ENCODE measurements at places on chromosomes 3 and 15.

DNA sequence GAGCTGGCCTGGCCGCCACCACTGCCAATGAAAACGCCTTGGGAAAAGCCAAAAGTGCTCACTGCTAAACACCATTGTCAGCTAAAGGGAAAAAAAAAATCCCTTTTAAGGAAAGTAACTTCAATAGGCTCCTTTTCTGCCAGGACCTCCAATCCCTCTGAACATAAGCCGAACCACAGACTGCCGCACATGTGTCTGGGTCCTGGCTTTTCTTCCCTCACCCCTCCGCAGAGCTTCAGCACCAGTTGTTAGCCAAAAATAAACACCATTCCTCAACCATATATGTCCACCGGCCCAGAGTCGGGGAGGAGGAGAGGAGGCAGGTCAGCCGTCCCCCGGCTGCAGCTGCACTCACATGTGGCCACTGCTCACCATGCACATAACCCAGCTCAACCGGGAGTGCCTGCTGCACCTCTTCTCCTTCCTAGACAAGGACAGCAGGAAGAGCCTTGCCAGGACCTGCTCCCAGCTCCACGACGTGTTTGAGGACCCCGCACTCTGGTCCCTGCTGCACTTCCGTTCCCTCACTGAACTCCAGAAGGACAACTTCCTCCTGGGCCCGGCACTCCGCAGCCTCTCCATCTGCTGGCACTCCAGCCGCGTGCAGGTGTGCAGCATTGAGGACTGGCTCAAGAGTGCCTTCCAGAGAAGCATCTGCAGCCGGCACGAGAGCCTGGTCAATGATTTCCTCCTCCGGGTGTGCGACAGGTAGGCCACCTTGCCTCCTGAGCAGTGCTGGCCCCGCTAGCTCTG, at the start of gene FBXL22:
TSS of gene FBXL22 (plus strand) at position 350 of the 753 bp plus-strand sequence. CDS start at position 356, 6 bp downstream.
- DNase-seq: no peak

- no peak for DNase-seq
Observed at GRCh38 chr3:27723001-27723445, 900 bp upstream of the EOMES start.

DNA sequence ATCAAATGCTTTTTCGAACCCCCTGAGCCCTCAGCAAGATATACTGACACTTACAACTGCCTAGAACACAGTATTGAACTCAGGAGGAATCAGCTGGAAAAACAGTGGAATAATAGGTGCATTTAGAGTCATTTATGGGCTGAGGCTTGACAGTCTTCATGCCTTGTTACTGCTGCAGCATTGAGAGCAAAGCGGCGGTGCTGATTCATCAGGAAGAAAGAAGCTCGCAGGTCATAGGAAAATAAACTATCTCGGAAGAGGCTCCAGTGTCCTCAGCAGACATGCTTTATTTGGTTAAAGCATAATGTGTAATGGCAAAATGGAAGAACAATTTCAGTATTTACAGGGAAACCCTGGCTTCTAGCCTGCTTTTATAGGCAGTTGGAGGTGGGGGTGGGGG, 30.1 kb upstream of the NEO1 start:
- no peak for DNase-seq

DNA sequence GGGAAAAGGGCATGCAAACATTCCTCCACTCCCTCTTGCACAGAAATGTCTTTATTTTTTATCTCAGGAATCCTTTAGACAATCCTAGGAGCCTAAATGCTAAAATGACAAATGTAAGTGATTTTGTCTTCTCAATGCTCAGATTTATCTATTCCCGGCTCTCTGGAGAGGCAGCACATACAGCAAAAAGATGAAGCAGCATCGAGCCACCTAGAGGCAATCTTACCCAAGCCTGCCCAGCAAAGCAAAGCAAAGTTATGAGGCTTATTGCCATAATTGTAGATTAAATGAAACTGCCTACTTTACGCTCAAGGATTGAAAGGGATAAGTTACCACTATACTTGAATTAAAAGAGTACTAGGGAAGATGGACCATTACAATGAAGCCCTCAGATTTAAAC, 750.4 kb upstream of the NR2F2 start:
- no peak for DNase-seq

DNA sequence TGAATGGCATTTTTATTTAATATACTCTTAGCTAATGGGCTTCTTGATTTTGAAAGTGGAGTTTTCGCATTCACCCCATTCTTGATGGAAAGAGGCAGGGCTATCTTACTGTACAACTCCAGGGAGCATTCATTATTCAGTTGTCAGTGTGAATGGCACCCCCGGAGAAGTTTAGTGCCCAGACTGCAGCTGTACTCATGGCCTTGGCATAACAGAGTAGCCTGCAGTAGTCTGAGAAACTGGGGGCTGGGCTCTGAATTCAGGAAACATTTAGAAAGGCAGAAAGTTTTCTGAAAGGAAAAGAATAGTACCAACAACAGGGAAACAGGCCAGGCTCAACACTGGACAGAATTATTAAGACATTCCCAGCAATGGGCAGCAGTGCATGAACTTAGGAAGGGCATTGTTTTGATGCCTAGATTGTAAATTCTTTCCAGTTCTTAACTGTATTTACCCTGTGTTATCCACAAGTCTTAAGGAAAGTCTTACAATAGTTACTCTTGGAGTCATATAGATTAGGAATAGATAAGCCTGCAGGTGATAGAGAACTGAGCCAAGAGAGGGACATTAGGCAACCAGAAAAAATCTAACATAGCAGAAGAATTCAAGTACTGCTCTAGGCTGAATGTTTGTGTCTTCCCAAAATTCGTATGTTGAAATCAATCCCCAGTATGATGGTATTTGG, 44.4 kb downstream of the TIPARP start:
- peak; percentile 55 for DNase-seq

GRCh38 chr15:74954515-74954914, 2.1 kb downstream of the RPP25 start:
- DNase-seq: no peak

DNA sequence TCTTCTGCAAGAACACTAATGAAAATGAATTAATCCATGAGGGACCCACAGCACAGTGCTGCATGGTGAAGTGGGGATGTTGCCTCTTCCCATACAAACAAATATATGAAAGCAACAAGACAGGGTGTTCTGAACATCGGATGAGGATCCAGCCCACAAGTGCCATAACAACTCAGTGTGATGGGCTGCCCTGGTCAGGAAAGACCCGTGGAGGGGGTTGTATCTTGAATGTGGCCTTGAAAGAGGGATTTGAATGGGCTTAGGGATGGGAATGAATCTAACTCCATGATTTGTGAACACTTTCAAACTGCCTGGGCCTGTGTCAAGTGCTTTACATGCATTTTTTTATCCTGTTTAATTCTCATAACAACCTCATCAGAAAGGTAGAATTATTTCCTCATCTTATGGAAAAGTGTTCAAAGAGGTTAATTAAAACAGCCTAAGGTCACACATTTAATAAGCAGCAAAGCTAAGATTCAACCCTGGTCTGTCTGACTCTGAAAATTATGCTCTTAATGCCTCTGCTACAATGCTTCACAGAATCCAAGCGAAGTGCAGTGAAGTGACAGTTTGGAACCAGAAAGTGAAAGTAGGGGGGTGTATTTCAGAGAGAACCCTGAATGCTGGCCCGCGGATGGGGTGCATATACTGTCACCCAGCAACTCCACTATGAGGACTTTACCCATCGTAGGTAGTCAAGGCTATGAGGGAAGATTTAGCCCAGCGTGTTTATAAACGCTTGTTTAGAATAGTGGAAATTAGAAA, 65.6 kb upstream of the HEG1 start:
- DNase-seq: no peak

GRCh38 chr3:184685055-184685454, 26.8 kb downstream of the MAGEF1 start:
- no peak for DNase-seq

All from renal cortical epithelial cell (primary cell).